Uterine smooth muscle cell (primary cell): ENCODE measurements at places on chromosomes 16 and 17. TPM values are rescaled to one million over a fixed set of nuclear protein-coding genes. Genes with fewer than 3 reads are reported as not detected.

Gene SLC6A2
- total RNA-seq, result not detected in 2 replicates

Gene MYLK3
- total RNA-seq, result 0.11 and 0.37 TPM in 2 replicates

Gene SHISA9
- under 0.01 TPM in 2 replicates for total RNA-seq

Gene TNFAIP1
- total RNA-seq, result 15.9 and 17.7 TPM in 2 replicates

Gene RNF43
- under 0.01 TPM in 1 of 2 replicates, not detected in the other for total RNA-seq

Gene SEPTIN12
- not detected in 2 replicates for total RNA-seq

Gene TBC1D3K
- not detected in 2 replicates for total RNA-seq

Gene CACNG3
- not detected in 2 replicates for total RNA-seq

Gene CTF1
- 2.2 and 3.0 TPM in 2 replicates for total RNA-seq

Gene C17orf50
- total RNA-seq, result not detected in 2 replicates

Gene COL1A1
- 570 and 2,151 TPM in 2 replicates for total RNA-seq

Gene CNGB1
- not detected in 2 replicates for total RNA-seq

Gene ABCA3
- total RNA-seq, result 0.89 and 1.5 TPM in 2 replicates

Gene RPH3AL
- total RNA-seq, result 3.4 and 4.2 TPM in 2 replicates

Gene ADCY7
- total RNA-seq, result 35.4 and 36.0 TPM in 2 replicates

Gene UTP18
- 61.5 and 72.4 TPM in 2 replicates for total RNA-seq

Gene PYDC1
- total RNA-seq, result not detected in 2 replicates

Gene CIBAR2
- not detected in 2 replicates for total RNA-seq

Gene RUNDC3A
- total RNA-seq, result not detected in 2 replicates

Gene TM4SF5
- not detected in 2 replicates for total RNA-seq

Gene CLEC19A
- not detected in 2 replicates for total RNA-seq

Gene CTRB2
- total RNA-seq, result not detected in 2 replicates

Gene MT1E
- 109 and 132 TPM in 2 replicates for total RNA-seq

Gene SOX8
- under 0.01 and 0.22 TPM in 2 replicates for total RNA-seq

Gene HIC1
- total RNA-seq, result 60.7 and 107 TPM in 2 replicates

Gene GAS7
- 3.0 and 6.5 TPM in 2 replicates for total RNA-seq

Gene GPR179
- under 0.01 TPM in 1 of 2 replicates, not detected in the other for total RNA-seq

Gene NPIPA2
- 0.12 and 1.00 TPM in 2 replicates for total RNA-seq

Gene GPRC5B
- 0.55 and 1.1 TPM in 2 replicates for total RNA-seq

Gene MYO15A
- total RNA-seq, result 0.33 and 0.50 TPM in 2 replicates

Gene NEUROD2
- total RNA-seq, result not detected in 2 replicates

Gene TRPV2
- total RNA-seq, result 28.9 and 62.5 TPM in 2 replicates

Gene IKZF3
- total RNA-seq, result not detected in 2 replicates

Gene GEMIN4
- 9.7 and 16.3 TPM in 2 replicates for total RNA-seq

Gene SGCA
- 0.33 and 1.9 TPM in 2 replicates for total RNA-seq

Gene CNP
- 40.6 and 42.2 TPM in 2 replicates for total RNA-seq

Gene CEP131
- 15.4 and 16.6 TPM in 2 replicates for total RNA-seq

Gene EPX
- not detected in 2 replicates for total RNA-seq

Gene PRR35
- 0.11 TPM in 1 of 2 replicates, not detected in the other for total RNA-seq

Gene PITPNM3
- 0.37 and 0.55 TPM in 2 replicates for total RNA-seq

Gene SYNGR3
- total RNA-seq, result 1.4 and 6.1 TPM in 2 replicates

Gene MAF
- 5.8 and 14.9 TPM in 2 replicates for total RNA-seq

Gene RAMP2
- total RNA-seq, result 0.37 TPM in 1 of 2 replicates, not detected in the other

Gene ZDHHC1
- 6.2 and 7.4 TPM in 2 replicates for total RNA-seq
